ENCODE measurements at places on chromosomes 2 and 18.
A peak's percentile ranks its signal among the peaks of the same experiment; 100 is the strongest.

- DNase-seq: no peak
Observed at GRCh38 chr2:181675254-181675653, 5.1 kb downstream of the NEUROD1 start.

DNA sequence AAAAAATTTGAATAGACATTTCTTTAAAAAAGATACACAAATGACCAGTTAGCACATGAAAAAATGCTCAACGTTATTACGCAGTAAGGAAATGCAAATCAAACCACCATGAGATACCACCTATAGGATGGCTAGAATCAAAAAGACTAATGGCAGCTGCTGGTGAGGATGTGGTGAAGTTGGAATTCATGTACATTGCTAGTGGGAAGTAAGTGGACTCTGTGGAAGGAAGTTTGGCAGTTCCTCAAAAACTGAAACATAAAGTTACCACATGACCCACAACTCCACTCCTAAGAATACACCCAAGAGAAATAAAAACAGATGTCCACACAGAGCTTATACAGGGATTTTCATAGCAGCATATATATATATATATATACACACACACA, 51.2 kb downstream of the MBP start:
- no peak for DNase-seq

DNA sequence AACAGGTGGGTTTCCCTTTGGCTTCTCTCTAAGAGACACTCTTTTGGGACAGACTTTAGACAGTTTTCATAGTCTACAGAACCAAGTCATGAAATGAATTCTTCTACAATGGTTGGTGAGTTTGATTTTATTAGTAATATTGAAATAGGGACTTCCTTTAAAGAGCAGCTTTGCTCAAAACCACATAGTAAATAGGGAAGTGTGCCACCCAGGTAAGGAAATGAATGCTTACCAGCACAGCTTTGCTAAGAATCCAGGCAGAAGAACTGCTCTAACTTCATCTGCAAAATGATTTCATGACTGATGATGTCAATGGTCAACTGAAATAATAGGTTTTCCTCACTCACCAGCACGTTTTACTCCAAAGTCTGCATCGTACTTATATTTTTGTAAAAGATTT, 89.2 kb downstream of the NYAP2 start:
- DNase-seq: no peak

DNA sequence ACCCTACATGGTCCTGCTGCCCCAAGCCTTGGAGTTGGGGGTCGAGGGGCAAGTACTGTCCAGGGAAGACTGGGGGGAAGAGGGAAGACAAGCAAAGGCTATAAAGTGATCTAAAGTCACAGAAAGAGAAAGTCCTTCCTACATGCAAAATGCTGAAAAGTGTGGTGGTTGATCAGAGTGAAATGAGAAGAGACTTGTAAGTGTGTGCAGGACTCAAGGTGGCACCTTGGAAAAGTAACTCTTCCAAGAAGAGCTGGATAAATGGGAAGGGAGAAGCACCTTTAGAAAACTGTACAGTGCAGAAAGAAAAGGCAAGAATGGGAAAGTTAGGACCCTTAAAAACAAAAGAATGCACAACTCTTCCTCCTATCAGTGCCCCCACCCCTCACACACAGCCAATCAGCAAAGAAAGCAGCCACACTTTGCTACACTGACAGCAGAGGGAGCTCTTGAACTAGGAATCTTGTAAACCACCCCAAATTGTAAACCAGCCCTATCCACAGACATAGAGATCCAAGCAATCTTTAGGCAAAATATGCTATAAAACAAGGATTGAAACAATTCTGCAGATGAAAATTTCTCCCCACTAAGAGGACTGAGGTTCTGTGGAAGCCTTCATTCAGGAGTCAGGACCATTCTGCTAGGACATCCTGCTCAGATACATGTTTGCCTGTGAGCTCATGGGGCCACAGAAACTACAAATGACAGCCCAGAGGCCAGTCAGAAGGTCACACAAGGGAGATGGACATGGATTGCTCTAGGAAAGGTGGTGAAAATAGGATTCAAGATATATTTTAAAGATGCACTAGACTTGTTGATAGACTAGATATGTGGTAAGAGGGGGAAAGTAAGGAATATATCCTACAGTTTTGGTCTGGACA, 146.4 kb downstream of the FTCDNL1 start:
- DNase-seq: peak; percentile 30

DNA sequence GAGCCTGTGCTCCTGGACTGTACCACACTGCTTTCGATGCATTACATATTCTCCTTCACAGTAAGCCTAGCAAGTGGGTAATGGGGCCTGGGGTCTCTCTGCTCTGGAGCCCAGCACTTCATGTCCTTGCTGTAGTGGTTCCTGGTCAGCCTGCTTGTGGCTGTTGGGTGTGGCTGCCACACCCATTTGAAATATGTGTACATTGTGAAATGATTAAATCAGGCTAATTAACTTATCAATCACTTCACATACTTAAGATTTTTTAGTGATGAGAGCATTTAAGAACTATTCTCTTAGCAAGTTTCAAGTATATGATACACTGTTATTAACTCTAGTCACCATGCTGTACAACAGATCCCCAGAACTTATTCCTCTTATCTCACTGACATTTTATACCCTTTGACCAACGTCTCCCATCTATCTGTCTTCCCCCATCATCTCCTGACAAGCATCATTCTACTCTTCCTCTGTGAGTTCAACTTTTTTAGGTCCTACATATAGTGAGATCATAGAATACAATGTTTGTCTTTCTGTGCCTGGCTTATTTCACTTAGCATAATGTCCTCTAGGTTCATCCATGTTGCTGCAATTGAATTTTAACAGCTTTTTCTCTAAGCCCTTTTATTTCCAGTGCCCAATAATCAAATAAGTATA, 92.1 kb downstream of the LYPD6 start:
- no peak for DNase-seq
